ENCODE measurements at places on chromosomes 3 and 15.

GRCh38 chr15:34304613-34305012, 33.0 kb downstream of the SLC12A6 start:
- DNase-seq = no peak

DNA sequence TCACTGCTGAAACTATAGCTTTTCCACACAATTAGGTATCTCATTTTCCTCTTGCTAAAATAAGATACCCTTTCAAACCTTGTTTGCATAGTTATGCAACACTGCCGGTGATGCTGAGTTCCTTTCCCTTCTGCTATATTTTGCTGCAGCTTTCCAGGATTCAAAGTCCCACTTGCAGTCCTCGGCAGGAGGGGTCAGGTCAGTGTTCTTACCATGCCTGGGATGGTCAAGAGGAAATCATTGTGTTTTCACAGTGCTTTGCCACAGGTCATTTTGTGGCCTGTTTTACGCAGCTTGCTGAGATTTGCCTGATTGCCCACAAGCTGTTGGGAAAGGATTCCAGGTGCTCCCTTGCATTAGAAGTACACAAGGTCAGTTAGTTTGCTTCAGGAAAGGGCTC, 156.9 kb downstream of the B3GALNT1 start:
- no peak for DNase-seq

GRCh38 chr15:76163457-76164295, 103.9 kb downstream of the TMEM266 start:
- no peak for DNase-seq

DNA sequence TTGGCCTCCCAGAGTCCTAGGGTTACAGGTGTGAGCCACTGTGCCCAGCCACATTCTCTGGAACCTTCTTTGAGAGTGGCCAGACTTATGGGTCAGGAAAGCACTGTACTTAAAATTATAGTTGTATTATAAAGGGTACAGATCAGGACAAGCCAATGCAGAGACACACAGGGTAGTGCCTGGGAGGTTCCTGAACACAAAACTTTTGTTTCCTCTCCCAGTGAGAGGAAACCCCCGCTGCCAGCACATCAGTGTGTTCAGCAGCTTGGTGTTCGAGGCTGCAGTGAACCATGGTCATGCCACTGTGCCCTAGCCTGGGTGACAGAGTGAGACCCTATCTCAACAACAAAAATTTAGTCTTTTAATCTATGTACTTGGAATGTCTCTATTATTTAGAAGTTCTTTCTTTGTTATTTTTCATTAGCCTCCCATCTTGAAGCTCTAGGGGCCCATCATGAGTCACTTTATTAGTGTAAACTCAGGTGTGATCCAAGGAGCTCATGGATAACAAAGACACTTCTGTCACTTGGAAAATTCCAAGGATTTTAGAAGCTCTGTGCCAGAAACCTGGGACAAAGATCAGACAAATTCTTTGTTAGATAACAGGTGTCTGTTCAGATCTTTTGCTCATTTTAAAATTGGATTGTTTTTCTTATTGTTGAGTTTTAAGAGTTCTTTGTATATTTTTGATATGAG, 7.8 kb downstream of the BLOC1S6 start:
- DNase-seq = no peak

- DNase-seq = no peak
Measured at GRCh38 chr15:25778161-25778560, 85.0 kb downstream of the ATP10A start.

GRCh38 chr3:17847156-17847555, 104.7 kb upstream of the TBC1D5 start:
- DNase-seq = no peak

- DNase-seq = no peak
Measured at GRCh38 chr15:84886211-84886983, 1.9 kb downstream of the SLC28A1 start.

GRCh38 chr3:171718493-171719185, 91.6 kb downstream of the PLD1 start:
- no peak for DNase-seq

DNA sequence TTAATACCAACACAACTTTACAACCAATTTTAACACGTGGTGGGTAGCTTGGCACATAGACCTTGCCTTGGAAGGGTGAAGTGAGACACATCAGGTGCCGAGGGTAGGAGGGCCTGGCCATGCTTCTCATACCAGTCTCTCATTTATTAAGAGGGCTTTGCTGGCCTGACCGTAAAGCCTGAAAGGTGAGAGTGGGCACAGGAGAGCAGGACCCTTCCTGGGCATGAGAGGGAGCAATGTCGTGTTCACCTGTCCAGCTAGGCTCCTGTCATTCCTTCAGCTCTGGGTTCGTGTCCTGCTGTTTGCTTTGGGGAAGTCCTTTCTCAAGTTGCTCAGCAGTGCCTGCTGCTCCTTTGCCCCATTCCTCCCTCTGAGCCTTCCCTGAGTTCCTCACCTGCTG, 294.4 kb downstream of the EPHB1 start:
- no peak for DNase-seq

DNA sequence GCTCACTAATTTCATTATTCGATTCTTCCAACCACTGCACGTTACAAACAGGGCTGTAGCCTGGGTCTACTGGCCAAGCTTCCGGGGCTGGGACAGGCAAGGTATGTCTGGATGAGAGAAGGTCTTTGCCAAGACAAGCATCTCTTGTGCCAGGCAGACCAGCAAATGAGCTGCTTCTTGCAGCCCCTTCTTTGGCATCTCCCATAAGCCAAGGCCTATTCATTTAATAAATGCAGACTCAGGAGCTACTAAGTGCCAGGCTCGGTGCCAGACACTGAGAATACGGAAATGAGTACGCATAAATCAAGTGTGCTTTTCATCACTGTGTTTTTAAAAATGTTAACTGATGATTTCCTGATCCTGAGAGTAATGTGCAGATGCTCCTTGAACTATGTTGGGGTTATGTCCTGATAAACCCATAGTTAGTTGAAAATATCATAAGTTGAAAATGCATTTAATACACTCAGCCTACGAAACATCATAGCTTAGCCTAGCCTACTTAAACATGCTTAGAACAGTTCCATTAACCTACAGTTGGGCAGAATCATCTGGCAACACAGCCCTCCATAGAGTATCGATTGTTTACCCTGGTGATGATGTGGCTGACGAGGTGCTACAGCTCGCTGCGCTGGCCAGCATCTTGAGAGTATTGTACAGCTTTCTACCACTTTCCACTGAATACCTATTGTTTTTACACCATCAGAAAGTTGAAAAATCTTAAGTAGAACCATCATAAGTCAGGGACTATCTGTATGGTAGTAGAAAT, 135.0 kb upstream of the CTDSPL start:
- no peak for DNase-seq

DNA sequence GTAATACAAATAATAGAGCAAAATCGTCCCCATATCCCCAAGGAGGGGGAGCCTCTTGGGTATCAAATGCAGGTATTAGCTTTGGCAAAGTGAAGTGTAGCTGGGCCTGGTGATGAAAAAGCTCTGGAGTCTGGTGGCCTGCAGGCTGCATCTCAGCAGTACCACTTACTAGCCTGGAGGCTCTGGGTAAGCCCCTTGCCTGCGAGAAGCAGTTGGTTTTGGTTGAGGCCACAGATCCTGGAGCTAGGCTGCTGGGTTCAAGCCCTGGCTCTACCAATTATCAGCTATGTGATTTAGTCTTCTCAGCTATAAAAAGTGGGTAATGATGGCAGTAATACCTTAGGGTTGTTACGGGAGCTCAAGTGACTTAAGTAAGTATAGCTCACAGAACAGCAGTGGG, 6.1 kb downstream of the KCNAB1 start:
- no peak for DNase-seq

DNA sequence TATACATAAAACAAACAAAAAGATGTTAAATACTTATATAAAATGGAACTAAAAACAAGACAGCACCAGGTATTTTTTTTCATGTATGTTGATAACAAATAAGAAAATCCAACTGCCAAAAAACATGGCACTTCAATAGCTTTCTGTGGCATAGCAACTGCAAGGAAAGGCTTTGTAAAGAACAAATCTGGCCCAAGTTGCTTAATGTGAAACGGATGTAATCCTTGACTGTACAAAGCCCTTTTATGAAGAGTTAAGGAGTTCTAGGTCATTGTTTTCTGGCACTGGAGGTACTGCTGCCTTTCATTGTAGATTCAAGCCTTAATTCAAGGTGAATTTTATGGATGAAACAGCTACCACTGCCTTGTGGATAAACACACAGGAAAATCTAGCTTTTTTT, 68.8 kb upstream of the SLC12A8 start:
- DNase-seq = no peak

GRCh38 chr3:62467966-62468722, 94.8 kb upstream of the FEZF2 start:
- DNase-seq = no peak

- no peak for DNase-seq
Measured at GRCh38 chr3:149374793-149375500, 2.5 kb downstream of the TM4SF1 start.

GRCh38 chr3:55476515-55476914, 10.6 kb downstream of the WNT5A start:
- no peak for DNase-seq

- no peak for DNase-seq
Measured at GRCh38 chr3:188830893-188831292, 340.9 kb upstream of the TPRG1 start.

DNA sequence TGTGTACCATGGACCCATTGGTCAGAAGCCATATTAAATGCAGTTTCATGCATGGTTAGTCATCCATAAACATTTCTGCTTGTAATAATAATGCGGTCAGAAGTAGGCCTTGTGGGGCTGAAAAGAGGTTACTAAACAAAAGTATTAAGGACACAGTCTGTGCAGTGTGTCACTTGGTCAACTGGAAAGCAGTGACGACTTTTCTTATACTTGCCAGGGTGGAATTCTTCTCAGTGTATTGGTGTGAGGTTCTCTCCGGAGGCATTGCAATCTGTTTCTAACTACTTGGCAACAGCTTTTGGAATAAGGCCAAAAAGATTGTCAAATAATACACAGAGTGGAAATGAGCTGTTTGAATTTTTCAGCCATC, 46.8 kb downstream of the CHL1 start:
- no peak for DNase-seq

DNA sequence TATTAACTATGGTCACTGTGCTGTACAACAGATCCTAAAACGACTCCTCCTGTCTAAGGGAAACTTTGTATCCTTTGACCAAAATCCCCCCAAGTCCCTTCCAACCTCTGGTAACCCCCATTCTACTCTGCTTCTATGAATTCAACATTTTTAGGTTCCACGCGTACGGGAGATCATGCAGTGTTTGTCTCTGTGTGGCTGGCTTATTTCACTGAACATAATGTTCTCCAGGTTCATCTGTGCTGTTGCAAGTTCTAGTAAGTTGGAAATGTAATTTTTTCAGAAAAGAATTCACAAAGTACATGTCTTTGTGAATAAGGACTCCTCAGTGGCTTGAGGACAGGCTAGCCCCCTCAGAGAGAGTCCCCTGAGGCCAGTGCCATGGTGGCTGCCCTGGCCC, 66.1 kb downstream of the ATP10A start:
- no peak for DNase-seq

DNA sequence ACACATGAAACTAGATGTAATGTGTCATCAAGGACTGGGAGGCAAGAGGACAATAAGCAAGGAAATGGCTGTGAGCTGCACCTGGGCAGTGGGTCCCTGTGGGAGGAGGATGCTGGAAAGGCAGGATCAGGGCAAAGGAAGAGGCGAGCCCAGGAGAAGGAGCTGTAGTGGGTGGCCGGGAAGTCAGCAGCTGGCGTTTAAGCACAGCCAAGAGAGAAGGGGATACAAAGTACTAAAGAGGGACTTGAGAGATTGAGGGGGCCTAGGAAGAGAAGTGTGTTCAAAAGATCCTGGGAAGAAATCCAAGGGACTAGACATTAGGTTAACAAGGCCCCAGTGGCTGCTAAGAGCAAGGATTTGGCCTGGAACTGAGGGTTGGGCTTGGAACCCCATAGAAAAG, 188.5 kb upstream of the SLC24A5 start:
- no peak for DNase-seq

- DNase-seq = no peak
Measured at GRCh38 chr3:173538410-173538809, 140.9 kb downstream of the NLGN1 start.

DNA sequence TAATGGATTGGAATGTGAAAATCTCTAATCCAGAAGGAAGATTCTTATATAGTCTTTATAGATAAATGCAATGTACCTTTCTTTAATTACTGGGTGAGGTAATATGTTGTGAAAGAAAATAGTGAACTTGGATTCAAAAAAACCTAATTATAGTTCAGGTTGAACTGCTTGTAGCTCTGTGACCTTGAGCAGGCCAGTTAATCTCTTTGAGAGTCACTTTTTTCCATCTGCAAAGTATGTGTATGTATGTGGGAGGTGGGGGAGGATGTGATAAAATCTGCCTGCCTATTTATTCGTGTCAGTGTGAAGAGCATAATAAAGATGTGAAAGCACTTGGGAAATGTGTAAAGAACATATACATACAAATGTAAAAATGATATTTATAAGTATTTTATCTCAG, 34.4 kb downstream of the GLCE start:
- DNase-seq = no peak

DNA sequence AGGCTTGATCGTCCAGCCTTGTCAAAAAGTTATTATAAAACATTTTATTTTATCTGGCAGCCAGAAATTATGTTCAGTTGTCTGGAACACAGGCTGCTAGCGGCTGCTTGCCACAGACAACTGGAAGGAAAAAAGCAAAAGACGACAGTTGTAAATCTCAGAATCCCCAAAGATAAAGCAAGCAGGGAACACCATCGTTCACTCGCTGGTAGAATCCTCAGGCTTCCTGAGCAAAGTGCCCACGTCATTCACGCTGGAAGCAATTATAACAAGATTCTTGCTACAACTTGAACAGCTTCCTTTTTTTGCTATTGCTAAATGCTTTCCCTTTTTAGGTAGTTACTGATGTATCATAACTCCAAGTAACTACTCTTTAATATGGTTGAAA, 33.6 kb downstream of the ADAMTS17 start:
- no peak for DNase-seq

DNA sequence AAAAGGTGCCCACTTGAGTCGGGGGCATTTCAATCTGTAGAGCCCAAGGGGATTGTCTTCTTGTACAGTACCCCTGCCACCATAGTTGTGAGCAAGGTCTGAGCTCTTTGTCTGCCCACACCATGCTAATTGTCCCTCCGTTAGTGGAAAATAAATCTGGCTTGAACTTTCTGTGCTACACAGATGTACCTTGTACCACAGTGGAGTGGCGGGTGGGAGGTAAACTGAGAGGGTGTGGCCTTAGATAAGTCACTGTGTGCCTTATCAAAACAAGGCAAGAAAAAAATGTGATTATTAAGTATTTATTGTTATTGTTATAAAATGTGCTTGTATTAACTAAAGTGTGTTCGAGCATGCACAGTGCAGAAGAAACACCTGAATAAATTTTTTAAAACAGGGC, 242.9 kb upstream of the C2CD4B start:
- DNase-seq = no peak
